ENCODE measurements at places on chromosomes 11 and 22. TPM values are rescaled to one million over a fixed set of nuclear protein-coding genes. Genes with fewer than 3 reads are reported as not detected.

RPS3 gene
- total RNA-seq, result 1,593 TPM

NOL12 gene
- total RNA-seq, result 12.1 TPM

OR8A1 gene
- not detected for total RNA-seq

NPTXR gene
- 2.0 TPM for total RNA-seq

CCDC87 gene
- total RNA-seq, result 0.33 TPM

UBQLNL gene
- under 0.01 TPM for total RNA-seq

FOLH1 gene
- 1.2 TPM for total RNA-seq

E2F8 gene
- total RNA-seq, result not detected

CALCA gene
- not detected for total RNA-seq

BDNF gene
- total RNA-seq, result 16.7 TPM

RNF215 gene
- total RNA-seq, result 30.2 TPM

KDM4D gene
- total RNA-seq, result 0.50 TPM

GRM5 gene
- total RNA-seq, result under 0.01 TPM

CASP5 gene
- 0.26 TPM for total RNA-seq

AMOTL1 gene
- total RNA-seq, result 63.7 TPM

SHANK3 gene
- 0.26 TPM for total RNA-seq

FXYD6 gene
- total RNA-seq, result 8.0 TPM

F2 gene
- not detected for total RNA-seq

BEST1 gene
- total RNA-seq, result 7.7 TPM

PRDM11 gene
- total RNA-seq, result 3.9 TPM

BBOX1 gene
- total RNA-seq, result not detected

RAPSN gene
- 0.17 TPM for total RNA-seq

EMID1 gene
- 0.50 TPM for total RNA-seq

ATP6V1E1 gene
- total RNA-seq, result 182 TPM

SEC14L6 gene
- 0.66 TPM for total RNA-seq

GALNT18 gene
- total RNA-seq, result 9.5 TPM

HTR3A gene
- not detected for total RNA-seq

LRRN4CL gene
- 31.5 TPM for total RNA-seq

TESMIN gene
- total RNA-seq, result 2.0 TPM

APLNR gene
- not detected for total RNA-seq

FIBIN gene
- total RNA-seq, result 112 TPM

ROM1 gene
- total RNA-seq, result 9.9 TPM

TENM4 gene
- 48.4 TPM for total RNA-seq

OR52E8 gene
- not detected for total RNA-seq

MUC6 gene
- total RNA-seq, result not detected

SLC17A6 gene
- not detected for total RNA-seq
